ENCODE measurements at places on chromosomes 4 and X.
A peak's percentile ranks its signal among the peaks of the same experiment; 100 is the strongest.

GRCh38 chrX:118420462-118420861 lies 74.6 kb downstream of the WDR44 start:
- DNase-seq, result no peak

GRCh38 chr4:80465238-80465637 lies 129.7 kb downstream of the CFAP299 start:
- DNase-seq, result no peak

DNA sequence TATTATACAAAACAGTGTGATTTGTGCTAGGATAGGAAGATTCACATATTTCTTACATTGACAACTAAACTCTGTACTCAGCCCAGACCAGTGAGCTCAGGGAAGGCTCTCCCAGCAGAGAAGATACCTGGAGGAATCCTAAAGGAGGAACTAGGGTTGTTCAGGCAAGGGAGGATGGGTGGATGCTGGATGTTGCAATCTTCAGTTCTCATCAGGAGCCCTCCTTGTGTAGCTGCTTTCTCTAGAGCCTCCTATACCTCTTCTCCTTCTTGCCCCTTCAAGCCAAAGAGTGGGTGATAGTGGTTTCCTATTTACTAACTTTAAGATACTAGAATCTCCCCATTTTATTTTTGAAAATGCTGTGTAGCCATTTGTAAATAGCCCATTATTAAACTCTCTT lies 117.3 kb downstream of the NKX6-1 start:
- no peak for DNase-seq

DNA sequence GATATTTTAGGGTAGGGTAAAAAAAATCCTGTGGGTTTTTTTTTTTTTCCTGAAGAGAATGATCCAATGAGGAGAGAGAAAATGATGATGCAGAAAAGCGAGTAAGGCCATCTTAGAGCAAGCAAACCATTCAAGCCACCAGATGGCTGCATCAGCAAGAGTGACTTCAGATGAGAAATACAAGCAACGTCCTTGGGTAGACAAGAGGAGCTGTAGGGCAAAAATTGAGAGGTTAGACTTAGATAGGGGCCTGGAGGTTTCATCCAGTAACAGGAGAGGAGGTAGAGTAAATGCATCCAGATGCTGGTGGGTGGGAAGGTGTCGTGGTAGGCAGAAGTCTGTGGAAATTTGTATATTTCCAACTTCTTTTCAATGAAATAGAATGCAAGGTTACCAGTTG lies 14.6 kb downstream of the FTHL17 start:
- no peak for DNase-seq

DNA sequence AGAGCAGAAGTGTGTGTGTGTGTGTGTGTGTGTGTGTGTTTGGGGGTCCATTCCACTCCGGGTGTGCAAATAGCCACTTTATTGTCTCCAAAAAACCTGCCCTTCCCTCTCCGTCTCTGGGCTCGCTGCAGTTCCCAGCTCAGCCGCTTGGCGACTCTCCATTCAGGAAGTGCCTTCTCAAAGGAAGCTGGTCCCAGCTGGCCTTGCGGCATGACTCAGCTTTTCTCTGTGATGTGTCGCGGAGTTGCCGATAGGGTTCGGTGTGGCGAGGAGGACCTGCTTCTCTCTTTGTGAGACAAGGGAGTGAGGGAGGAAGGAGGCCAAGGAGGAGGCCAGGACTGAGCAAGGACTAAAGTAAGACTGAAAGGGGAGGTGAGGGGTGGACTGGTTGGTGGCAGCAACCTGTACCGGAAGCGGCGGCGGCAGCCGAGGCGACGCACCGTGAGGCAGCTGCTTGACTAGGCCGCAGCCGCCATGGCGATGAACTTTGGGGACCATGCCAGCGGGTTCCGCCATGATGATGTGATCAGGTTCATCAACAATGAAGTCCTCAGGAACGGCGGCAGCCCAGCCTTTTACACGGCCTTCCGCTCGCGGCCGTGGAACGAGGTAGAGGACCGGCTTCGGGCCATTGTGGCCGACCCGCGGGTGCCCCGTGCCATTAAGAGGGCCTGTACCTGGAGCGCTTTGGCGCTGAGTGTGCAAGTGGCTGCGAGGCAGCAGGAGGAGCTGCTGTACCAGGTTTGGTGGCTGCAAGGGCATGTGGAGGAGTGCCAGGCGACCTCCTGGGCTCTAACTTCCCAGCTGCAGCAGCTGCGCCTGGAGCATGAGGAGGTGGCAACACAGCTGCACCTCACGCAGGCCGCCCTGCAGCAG lies at the start of gene TEX13C:
TSS of gene TEX13C (plus strand) at position 226 of the 876 bp plus-strand sequence. CDS start at position 475, 249 bp downstream.
- no peak for DNase-seq

- DNase-seq, result no peak
Measured at GRCh38 chrX:136762820-136763452, 17.8 kb downstream of the ARHGEF6 start.

DNA sequence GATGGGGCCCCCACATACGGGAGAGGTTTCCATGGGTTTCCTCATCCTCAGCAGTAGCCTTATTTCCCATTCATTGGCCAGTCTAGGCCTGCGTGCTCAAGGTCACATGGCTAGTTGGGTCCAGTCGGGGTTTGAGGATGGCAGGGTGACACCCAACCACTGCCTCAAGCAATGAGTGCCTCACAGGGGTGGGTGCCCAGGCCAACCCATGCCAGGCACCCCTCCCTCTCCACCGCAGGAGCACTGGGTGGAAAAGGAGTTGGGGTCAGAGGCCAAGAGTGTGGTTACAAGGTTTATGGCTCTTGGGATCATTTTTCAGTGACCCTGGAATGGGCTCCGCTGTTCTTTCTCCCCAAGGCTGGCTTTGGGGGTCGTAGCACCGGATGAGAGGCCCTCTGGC lies 3.1 kb downstream of the NSG1 start:
- DNase-seq, result no peak

GRCh38 chr4:112854420-112854819 lies 195.0 kb upstream of the ANK2 start:
- DNase-seq, result no peak

- DNase-seq, result no peak
Measured at GRCh38 chr4:156584100-156584499, 387.5 kb downstream of the PDGFC start.

DNA sequence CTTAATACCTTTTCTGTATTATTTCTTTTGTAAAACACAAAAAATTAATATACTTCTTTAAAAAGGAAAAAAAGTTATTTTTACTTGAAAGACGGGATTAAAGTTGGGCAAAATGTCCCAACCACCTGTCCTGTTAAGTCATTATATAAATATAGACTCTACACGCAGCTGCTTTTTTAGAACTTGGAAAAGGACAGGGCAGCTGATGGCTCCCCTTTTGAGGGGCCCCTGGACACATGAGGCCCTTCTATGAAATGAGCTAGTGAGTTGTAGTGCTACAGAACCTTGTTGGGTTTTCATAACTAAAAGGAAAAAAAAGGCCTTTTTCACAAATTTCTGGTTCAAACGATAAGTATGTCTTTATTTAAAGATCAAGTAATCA lies 600 bp upstream of the BEX2 start:
- DNase-seq, result no peak

- peak; percentile 1 for DNase-seq
Measured at GRCh38 chr4:55866973-55867574, 13.6 kb downstream of the EXOC1 start.

DNA sequence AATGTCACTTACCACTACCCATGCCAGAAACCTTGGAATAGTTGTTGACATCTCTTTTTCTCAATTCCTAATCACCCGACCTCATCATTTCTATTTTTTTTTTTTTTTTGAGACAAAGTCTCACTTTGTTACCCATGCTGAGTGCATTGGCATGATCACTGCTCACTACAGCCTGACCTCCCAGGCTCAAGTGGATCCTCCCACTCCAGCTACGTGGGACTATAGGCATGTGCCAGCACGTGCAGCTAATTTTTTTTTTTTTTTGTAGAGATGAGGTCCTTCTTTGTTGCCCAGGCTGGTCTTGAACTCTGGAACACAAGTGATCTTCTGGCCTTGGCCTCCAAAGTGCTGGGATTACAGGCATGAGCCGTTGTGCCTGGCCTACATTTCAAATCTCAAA lies 12.0 kb downstream of the KDM6A start:
- no peak for DNase-seq

DNA sequence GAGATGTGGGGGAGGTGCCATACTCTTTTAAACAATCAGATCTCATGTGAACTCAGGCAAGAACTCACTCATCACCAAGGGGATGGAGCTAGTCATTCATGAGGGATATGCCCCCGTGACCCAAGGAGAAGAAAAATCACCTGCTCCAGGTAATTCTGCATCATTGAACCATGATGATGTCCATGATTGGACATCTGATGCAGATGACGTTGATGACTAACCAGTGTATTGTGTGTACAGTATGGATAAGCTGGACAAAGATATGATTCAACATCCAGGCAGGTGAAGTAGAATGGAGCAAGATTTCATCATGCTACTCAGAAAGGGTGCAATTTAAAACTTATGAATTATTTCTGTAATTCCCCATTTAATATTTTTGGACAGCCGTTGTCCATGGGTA lies 286.4 kb upstream of the SMIM31 start:
- no peak for DNase-seq

- DNase-seq, result no peak
Measured at GRCh38 chrX:122512561-122513072, 671.5 kb upstream of the GRIA3 start.

DNA sequence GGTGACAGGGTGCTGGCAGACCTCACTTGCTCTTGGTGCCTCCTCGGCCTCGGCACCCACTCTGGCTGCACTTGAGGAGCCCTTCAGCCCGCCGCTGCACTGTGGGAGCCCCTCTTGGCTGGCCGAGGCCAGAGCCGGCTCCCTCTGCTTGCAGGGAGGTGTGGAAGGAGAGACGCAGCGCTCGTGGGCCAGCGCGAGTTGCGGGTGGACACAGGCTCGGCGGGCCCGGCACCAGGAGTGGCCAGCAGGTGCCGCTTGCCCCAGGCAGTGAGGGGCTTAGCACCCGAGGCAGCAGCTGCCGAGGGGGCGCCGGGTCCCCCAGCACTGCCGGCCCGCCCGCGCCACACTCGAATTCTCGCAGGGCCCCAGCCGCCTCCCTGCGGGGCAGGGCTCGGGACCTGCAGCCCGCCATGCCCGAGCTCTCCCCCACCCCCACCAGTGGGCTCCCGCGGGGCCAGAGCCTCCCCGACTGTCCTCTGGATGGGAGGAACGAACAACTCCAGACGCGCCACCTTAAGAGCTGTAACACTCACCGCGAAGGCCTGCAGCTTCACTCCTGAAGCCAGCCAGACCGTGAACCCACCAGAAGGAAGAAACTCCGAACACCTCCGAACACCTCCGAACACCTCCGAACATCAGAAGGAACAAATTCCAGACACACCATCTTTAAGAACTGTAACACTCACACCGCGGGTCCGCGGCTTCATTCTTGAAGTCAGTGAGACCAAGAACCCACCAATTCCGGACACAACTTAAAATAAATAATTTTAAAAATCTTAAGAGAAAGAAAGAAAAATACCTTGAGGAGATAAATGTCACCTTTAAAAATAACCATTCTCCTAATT lies 311.1 kb upstream of the SLC7A11 start:
- DNase-seq, result no peak

GRCh38 chr4:168631241-168632162 lies 134.7 kb downstream of the PALLD start:
- DNase-seq, result no peak
